Endothelial cell of coronary artery (primary cell): ENCODE measurements at places on chromosomes 2 and 18. TPM values are rescaled to one million over a fixed set of nuclear protein-coding genes. Genes with fewer than 3 reads are reported as not detected.

DTNB gene
- 3.2 and 5.1 TPM in 2 replicates for total RNA-seq

CTAGE1 gene
- total RNA-seq = 0.09 TPM in 1 of 2 replicates, not detected in the other

DSG1 gene
- total RNA-seq = not detected in 2 replicates

CCDC85A gene
- total RNA-seq = 11.2 and 24.1 TPM in 2 replicates

CFC1 gene
- total RNA-seq = not detected in 2 replicates

RBM44 gene
- total RNA-seq = 0.47 and 0.81 TPM in 2 replicates

ALKAL2 gene
- not detected in 2 replicates for total RNA-seq

LOXHD1 gene
- not detected in 2 replicates for total RNA-seq

EPC2 gene
- 19.8 TPM in 2 replicates for total RNA-seq

POTEI gene
- total RNA-seq = 0.09 TPM in 2 replicates

SCYGR6 gene
- total RNA-seq = not detected in 2 replicates

ST6GAL2 gene
- 0.09 TPM in 1 of 2 replicates, not detected in the other for total RNA-seq

MCEE gene
- total RNA-seq = 7.7 and 11.3 TPM in 2 replicates

INPP5D gene
- total RNA-seq = 26.9 and 28.6 TPM in 2 replicates

ABHD1 gene
- total RNA-seq = under 0.01 TPM in 1 of 2 replicates, not detected in the other

GPR17 gene
- total RNA-seq = not detected in 2 replicates

HAAO gene
- 0.09 TPM in 2 replicates for total RNA-seq

APLF gene
- 4.1 and 6.5 TPM in 2 replicates for total RNA-seq

UGT1A10 gene
- not detected in 2 replicates for total RNA-seq

PDE1A gene
- total RNA-seq = under 0.01 and 2.4 TPM in 2 replicates

LOXL3 gene
- total RNA-seq = 0.99 and 31.5 TPM in 2 replicates

CYP26B1 gene
- total RNA-seq = 0.63 and 1.3 TPM in 2 replicates

CYS1 gene
- total RNA-seq = 0.09 and 0.19 TPM in 2 replicates

TDRD15 gene
- under 0.01 TPM in 1 of 2 replicates, not detected in the other for total RNA-seq

CD28 gene
- total RNA-seq = under 0.01 TPM in 2 replicates
